ENCODE measurements at places on chromosomes 5 and 9.
A peak's percentile ranks its signal among the peaks of the same experiment; 100 is the strongest.

DNA sequence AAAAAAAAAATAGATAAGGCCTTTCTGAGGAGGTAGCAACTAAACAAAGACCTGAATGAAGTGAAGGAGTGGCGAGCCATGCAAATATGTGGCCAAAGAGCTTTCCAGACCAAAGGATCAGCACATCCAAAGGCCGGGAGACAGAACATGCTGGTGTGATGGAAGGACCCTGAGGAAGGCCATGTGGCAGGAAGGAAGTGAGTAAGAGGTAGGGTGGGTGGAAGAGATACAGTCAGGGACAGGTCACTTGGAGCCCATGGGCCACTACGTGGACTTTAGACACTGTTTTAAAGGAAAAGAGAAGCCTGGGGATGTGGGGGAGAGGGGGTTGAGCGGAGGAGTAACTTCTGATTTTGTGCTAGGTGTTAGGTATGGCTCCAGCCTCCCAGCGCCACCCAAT is 31.3 kb downstream of the SPRY4 start:
- DNase-seq, result no peak

DNA sequence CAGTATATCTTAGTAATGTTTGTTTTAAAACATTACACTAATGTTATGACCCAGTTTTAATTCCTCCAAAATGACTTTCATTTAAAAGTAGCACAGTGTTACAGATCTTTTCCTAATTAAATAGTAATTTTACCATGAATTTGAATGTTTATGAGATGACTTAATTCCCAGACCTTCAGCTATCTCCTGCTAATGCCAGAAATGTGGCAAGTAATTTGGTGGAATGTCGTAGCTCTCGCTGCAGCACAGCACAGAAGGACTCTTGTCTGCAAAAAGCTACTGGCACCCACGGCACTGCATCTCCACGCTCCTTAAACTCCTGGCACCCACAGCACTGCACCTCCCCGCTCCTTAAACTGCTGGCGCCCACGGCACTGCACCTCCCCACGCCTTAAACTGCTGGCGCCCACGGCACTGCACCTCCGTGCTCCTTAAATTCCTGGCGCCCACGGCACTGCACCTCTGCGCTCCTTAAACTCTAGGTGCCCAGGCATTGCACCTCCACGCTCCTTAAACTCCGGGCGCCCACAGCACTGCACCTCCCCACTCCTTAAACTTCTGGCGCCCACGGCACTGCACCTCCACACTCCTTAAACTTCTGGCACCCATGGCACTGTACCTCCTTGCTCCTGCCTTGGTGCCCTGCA is 163.1 kb downstream of the CDK5RAP2 start:
- DNase-seq, result no peak

DNA sequence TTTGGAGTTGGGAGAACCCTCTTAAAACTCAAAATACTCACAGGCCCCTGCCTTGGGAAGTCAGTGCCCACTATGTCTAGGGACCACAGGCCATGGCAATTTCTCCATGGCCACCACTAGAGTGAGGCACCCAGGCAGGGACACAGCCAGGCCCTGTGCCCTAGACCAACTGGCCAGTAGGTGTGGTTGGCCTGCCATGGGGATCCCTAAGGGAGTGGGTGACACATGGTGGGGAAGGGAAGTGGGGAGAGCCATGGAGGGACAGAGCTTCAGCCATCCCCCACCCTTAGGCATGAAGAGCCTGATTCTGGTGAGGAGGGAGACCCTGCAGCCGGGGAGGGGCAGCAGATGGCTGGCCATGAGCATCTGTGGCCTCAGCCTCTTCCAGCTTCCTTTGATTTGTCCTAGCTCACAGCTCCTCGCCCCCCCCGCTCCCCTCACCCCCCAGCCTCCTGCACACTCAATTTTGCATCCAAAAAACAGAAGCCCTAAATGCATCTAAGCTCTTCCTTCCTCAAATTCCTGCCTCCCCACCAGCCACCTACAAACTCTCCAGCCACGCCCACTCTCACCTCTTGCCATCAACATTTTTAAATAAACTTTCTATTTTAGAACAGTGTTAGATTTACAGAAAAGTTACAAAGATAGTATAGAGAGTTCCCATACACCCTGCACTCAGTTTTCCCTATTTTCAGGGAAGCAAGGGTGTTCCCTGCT is 1.6 kb upstream of the DBN1 start:
- DNase-seq, result peak; percentile 47

GRCh38 chr5:53479045-53479589 is 1.3 kb upstream of the FST start:
- DNase-seq, result no peak

- DNase-seq, result no peak
These were observed 47.6 kb downstream of the ECPAS start for GRCh38 chr9:111436571-111436970.

DNA sequence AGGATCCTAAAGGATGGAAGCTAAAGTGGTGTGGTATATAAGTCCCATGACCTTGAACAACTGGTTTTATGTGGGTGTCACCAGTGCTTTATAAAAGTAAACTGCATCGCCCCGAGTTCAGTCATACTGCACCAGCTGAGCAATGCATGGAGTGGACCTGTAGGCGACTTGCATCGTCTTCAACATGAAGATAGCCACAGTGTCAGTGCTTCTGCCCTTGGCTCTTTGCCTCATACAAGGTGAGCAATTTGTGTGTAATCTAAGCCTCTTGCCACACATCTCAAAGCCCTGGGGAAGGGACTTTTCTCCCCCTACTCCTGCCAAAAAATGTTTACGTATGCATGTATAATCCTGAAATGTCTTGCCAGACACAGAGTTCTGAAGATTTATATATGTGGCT is at the start of gene SPINK5:
SPINK5 (plus strand) TSS at position 120 of the 400 bp plus-strand sequence; CDS start at position 185, 65 bp downstream.
- no peak for DNase-seq

- DNase-seq, result peak; percentile 45
These were observed 803 bp upstream of the CCNO start for GRCh38 chr5:55234121-55234700.

- DNase-seq, result no peak
These were observed 582.7 kb upstream of the DMAC1 start for GRCh38 chr9:8382266-8382665.

All from common myeloid progenitor, CD34-positive (primary cell).